ENCODE measurements at places on chromosomes 12 and 14.
A peak's percentile ranks its signal among the peaks of the same experiment; 100 is the strongest.

- peak; percentile 35 for DNase-seq
These were observed 88.6 kb downstream of the NINJ2 start for GRCh38 chr12:574475-575128.

DNA sequence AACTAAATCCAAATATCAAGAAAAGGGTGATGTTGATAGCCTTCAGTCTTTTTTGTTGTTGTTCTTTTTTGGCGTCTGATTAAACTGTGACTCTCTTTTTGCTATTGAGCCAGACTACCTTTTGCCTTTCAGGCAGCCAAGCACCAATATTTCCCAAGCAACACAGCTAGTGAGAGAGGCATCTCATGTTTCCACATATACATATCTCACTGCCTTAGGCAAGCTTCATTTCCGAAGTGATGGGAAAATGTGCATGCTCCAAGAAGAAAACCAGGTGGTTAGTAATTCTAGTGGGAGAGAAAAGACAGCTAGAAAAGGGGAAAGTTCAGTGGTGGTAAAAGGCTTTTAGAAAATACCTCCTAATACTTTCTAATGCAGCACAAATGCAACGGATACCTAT lies 277.7 kb downstream of the TMTC2 start:
- peak; percentile 65 for DNase-seq

DNA sequence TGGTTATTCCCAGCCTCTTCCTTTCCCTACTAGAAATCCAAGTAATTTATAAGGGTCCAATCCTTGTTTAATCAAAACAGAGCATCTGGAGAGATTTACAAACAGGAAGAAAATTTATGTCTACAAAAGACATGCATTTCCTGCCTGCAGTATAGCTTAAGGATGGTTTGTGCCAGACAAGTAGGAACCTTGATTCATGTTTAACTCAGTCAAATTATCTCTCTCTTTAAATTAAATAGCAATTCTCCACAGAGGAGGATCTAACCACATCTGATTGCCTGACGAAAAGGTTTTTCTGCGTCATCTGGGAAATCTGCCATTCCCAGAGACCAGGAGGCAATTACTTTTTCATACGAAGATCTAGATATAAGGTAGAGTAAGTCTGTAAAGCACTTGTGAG lies 105.2 kb downstream of the ZFC3H1 start:
- DNase-seq: no peak

DNA sequence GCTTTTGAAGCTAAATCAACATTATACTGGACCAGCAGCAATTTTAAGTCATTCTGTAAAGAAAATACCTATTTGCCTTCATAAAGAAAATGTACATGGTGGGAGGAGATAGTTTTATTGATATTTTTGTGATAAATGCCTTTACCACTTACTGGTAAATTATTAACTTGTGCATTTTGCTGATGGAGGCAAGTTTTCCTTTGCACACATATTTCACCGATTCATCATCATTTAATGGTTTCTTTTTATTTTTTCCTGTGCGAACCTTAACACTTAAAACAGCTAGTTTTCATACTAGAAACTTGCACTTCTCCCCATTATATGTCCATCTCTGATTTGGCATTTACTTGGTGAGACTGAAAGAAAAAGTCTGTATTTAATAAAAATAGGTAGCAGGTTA lies 239.3 kb downstream of the TRHDE start:
- DNase-seq: no peak

DNA sequence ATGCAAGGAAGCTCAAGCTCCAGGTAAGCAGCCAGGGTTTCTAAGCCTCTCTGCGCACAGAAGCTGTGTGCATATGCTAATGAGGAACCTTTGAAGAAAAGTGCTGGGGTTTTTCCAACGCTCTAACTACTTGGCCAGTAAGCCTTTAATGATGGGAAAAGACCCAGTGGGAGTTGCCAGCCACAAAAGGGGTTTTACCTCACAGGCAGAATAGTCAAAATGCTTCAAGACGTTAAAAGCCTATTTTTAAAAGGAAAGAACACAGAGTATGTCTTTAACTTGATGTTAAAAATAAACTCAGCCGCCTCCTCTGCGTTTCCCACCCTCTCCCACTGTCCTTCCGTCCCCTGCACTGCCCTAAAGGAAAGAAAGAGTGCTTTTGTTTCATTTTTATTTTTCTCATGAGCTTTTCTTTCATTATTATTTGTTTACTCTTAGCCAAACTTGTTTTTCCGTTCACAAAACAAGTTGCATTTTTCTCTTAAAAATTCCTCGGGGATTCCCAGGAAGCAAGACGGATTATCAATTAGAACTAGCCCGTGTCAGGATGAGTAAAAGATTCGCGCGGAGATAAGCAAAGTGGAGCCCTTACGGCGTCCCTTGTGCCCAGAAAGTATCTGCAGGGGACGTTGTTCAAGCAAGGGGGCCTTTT lies 209.8 kb upstream of the NUDT4 start:
- DNase-seq: no peak

- peak; percentile 42 for DNase-seq
These were observed 28.9 kb downstream of the PTGER2 start for GRCh38 chr14:52342849-52343596.

GRCh38 chr14:66242001-66242400 lies 244.2 kb upstream of the CCDC196 start:
- DNase-seq: no peak

GRCh38 chr14:68413509-68413908 lies 379.4 kb downstream of the ZFP36L1 start:
- DNase-seq: no peak

- no peak for DNase-seq
These were observed 3.2 kb downstream of the DUSP6 start for GRCh38 chr12:89348894-89349699.

DNA sequence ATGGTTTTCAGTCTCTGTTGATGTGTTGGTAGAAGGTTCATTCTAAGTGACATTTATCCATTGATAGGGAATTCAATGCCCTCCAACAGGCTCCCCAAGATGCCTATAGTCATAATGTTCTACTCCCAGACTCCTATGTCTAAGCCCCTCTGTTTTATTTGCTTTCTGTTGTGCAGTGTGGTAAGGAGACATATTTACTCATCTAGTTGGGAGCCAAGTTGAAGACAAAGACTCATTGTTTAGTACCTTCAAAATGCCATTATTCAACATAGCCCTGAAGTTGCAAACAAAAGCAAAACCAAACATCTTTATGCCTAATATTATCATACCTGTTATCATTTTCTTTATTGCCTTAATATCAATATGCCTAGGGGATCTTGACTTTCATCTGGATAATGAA lies 302.1 kb downstream of the RMST start:
- no peak for DNase-seq

- DNase-seq: no peak
These were observed 43.0 kb upstream of the GLIPR1 start for GRCh38 chr12:75437564-75437963.

DNA sequence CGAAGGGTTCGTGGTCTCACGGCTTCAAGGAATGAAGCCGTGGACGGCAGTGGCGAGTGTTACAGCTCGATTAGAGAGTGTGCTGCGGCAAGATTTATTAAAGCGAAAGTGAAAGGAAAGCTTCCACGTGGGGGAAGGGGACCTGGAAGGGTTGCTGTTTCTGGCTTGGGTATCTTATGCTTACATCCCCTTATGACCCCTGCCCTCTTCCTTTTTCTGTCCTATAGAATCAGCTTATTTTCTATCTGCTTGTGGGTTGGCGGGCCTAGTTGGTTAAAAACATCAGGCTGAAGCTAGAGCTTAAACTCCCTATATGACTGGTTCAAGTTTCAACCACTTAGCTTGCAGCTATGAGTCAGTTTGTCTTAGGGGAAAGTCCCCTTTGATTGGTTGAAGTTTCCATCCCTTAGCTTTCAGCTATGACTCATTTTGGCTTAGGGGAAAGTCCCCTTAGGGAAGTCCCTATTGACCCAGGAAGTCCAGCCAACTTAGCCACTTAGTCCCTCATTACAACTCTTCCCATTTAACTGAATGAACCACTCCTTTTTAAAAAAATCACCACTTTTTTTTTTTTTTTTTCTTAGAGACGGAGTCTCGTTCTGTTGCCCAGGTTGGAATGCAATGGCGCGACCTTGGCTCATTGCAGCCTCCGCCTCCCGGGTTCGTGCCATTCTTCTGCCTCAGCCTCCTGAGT lies 1494.7 kb upstream of the TMEM132C start:
- no peak for DNase-seq

GRCh38 chr12:112111931-112112330 lies 3.3 kb upstream of the NAA25 start:
- no peak for DNase-seq

GRCh38 chr14:77607741-77608302 lies 8.6 kb downstream of the SPTLC2 start:
- DNase-seq: no peak

GRCh38 chr14:45664668-45665356 lies 411.8 kb upstream of the MIS18BP1 start:
- no peak for DNase-seq

- DNase-seq: peak; percentile 3
These were observed 931.4 kb downstream of the DIO2 start for GRCh38 chr14:79279645-79280597.

DNA sequence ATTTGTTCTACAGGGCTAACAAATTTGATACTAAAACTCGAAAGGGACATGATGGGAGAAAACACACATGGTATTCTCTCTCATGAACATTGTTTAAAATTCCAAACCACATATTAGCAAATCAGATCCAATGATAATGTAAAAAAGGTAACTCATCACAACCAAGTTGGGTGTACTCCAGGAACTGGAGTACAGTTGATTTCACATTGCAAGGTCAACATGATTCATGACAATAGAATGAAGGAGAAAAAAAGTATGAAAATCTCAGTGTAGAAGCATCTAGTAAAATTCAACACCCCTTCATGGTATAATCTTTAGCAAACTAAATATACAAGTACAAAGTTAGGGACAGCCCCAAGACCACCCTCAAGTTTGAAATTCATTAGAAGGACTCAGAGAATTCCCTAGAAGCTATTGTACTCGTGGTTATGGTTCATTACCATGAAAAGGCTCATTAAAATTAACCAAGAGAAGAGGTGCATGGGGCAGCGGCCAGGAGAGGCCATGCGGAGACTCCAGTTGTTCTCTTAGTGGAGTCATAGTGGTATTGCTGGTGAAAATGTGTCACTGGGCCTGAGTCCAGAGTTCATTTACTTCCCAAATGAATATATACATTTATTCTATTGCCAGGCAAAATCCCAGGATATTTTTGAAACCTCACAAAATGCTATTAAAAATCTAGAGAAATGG lies 3.1 kb upstream of the CDCA4 start:
- peak; percentile 49 for DNase-seq

DNA sequence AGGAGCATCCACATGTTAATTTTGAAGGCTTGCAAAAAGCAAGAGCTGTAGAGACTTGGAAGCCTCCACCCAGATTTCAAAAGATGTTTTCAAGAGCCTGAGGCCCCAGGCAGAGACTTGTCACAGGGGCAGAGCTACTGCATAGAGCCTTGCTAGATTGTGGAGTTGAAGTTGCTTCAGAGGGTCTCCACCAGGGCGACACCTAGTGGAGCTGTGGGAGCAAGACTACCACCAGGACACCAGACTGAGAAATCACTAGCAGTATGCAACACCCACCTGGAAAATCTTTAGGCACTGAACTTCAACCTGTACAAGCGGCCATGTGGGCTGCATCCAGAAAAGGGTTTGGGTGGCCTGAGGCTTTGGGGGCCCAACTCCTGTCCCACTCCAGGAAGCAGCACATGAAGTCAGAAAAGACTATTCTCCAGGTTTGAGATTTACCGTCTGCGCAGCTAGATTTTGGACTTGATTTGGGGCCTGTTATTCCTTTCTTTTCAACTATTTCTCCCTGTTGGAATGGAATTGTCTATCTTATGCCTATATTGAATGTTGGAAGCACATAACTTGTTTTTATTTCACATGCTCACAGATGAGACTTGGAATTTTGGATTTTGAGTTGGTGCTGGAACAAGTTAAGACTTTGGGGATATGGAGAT lies 508.6 kb downstream of the FLRT2 start:
- peak; percentile 71 for DNase-seq

GRCh38 chr14:103501041-103501870 lies 21.4 kb downstream of the CKB start:
- no peak for DNase-seq

DNA sequence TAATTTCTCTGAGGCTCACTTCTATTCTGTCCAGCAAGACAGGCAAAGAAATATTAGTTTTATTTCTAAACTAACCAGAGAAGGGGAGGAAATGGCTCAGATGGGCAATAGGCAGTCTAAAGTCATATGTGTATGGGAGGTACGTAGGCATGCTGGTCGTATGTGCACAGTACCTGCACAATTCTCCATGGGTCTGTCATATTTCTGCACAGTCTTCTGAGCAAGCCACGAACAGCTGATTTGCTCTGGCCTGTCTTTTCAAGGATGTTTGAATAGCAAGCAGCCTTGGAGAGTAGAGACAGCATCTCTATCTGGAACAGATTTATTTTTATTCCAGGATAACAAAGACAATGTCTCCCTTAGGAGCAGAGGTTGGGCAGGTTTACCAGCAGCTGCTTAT lies 92.1 kb downstream of the SLC25A47 start:
- no peak for DNase-seq

GRCh38 chr12:72832024-72832423 lies 559.9 kb downstream of the TRHDE start:
- no peak for DNase-seq

DNA sequence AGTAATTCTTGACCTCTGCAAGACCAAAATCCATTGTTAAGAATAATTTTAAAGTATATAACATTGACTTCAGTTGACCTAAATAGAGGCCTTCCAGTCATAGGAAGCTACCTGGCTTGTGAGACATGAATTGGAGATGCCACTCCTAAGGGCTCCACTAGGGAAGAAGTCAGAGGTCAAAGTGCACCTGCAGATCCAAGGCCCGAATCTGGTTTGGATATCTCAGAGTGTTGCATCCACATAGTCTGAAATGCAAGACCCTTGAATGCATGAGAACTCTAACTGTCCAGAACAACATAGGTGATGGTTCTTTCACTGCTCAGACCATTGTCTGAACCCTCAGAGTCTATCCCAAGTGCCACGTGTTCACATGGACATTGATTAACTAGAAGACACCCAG lies 22.4 kb downstream of the RFX4 start:
- DNase-seq: no peak

DNA sequence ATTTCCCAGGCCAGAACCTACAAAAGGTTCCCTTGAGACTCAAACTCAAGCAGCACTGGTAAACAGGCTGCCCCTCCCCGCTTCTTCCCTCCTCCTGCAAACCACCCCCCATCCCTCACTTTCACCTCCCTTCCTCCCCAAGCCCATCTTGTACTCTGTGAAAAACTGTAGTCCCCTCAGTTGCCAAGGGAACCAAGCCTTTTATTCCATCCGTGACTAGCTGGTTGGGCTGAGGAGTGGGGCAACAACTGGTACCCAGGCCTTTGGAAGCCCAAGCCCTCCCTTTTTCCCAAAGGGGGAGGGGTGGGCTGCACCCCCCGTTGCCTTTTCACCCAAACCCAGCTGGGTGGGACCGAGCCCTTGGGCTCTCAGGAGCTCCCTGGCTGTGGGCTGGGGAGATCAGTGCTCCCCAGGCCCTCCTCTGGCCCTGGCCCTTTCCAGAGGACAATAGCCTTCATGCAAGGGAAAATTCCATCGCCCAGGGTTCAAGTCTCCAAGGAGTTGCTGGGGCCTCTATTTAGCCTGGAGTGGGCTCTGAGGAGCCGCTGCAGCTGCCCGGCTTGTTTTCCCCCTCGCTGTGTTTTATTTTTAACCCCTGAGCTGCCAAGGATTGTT lies 61.9 kb downstream of the ZFP36L1 start:
- DNase-seq: no peak

GRCh38 chr14:102192840-102193502 lies 53.3 kb downstream of the WDR20 start:
- no peak for DNase-seq

GRCh38 chr12:28292699-28293098 lies 102.4 kb downstream of the CCDC91 start:
- no peak for DNase-seq

All from adipocyte (in vitro differentiated cells).